ENCODE measurements at places on chromosomes 2 and 18.

- no peak for DNase-seq
Observed at GRCh38 chr18:1244397-1245122, 339.9 kb downstream of the ADCYAP1 start.

GRCh38 chr2:167898340-167898739 lies 349.1 kb downstream of the STK39 start:
- no peak for DNase-seq

DNA sequence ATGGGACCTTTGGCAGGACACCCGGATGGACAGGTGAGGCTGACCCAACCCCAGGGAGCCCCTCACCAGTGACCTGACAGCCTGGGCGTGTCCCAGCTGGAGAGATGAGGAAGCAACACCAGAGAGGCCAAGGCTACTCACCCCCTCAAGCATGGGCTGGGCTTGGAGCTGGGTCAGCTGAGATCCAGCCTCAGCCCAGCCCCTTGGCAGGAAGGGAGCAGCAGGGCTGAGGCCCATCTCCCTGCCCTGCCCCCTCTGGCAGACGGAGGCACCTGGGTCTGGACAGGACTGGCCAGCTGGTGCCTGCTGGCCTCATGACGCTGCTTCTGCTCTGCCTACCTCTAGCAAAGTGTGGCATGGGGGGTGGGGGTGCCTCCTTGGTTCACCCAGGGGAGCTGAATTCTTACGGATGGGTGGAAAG lies 37.8 kb downstream of the HS6ST1 start:
- DNase-seq = peak; percentile 43

DNA sequence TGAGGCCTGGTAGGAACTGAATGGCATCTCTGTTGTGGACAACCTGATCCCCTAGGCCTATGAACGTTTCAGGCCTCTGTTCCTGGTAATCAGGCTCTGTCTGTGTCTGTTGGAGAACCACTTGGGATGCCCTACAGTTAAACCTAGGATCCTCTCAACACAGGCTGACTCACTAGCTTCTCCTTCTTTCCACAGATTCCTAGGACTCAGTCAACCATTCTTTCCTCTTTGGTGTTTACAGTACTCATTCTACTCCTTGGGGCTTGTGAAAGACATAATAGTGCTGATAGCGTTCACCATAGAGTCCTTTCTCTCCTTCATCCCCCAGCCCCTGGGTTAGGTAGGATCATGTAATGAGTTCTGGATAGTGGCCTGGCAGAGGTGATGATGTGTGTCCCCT lies 544.3 kb downstream of the METTL4 start:
- no peak for DNase-seq
